ENCODE measurements at places on chromosomes 4 and X.

DNA sequence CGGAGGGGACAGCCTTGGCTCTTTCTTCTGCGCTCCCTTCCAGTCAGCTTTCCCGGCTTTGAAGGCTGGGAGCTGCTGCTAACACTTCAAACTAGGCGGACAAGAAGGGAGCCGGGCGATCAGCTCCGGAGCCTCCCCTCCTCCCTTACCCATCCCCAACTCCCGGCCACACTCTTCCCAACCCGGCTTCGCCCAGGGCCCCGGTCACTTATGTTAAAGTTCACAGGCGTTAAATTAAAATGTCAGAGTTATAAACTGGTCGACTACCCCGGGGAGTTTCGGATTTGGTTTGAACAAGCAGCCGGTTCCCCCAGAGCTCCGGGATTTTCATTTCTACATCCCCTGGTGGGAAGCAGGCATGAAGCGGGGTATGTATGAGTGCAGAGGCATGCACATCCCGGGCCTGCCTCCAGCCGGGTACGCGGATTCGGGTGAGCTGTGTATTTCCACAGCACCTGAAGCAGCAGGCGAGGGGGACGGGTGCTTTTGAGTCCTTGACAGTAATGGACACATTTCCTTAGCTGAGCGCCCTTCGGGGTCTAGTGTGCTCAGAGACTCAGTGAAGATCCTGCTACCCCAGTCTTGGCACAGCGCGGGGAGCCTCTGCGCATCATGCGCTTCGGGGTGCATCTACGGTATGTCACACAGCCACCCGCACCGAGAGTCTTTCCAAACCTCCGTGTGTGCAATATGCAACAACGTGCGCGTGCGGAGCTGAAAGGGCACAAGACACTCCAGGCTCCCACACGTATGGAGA lies 880 bp downstream of the UNC5C start:
- no peak for DNase-seq

DNA sequence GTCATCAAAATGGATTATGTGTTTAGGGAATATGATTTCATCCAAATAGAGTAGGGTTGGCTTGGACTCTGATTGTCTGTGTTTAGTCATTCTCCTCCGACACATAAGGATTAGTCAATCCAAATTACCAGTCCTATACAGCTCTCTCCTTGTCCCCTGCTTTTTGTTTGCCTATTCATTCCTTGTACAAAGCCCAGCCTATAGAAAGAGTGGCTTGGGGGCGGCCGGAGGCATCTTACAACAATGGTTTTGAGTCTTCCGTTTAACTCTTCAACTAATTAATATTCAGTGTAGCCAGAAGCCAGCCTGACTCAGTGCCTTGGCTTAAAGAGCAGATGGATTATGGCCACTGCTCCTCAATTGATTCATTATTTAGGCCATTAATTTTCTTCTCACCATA lies 796.6 kb upstream of the POU3F4 start:
- no peak for DNase-seq

GRCh38 chrX:37686996-37687395 lies 1.4 kb downstream of the XK start:
- no peak for DNase-seq

DNA sequence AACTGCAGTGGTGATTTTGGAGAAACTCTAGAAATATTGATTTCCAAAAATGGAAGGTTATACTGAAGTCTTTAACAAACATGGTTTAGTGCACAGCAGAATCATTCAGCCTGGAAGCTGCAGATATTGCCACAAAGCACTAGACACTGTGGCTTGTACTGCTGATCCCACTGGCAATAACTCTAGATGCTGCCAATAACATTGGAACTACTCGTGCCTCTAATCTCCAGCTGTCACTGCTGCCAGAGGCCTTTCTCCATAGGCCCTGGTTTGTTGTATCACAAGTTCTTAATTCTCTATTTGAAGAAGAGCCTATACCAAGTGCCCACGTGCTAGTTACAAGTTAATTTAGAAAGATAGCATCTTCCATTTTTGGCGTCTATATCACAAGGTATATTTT lies 19.3 kb downstream of the DMP1 start:
- no peak for DNase-seq

DNA sequence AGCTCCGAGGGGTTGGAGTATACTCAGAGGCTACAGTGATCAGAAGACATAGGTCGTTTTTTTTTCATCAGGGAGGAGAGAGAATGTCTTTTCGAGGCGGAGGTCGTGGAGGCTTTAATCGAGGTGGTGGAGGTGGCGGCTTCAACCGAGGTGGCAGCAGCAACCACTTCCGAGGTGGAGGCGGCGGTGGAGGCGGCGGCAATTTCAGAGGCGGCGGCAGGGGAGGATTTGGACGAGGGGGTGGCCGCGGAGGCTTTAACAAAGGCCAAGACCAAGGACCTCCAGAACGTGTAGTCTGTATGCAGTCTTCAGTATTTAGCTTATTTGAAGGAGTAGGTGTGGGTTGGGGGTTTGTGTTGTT lies 500 bp downstream of the GAR1 start:
- DNase-seq: peak; percentile 24

GRCh38 chr4:184459413-184459812 lies 14.9 kb downstream of the IRF2 start:
- no peak for DNase-seq

DNA sequence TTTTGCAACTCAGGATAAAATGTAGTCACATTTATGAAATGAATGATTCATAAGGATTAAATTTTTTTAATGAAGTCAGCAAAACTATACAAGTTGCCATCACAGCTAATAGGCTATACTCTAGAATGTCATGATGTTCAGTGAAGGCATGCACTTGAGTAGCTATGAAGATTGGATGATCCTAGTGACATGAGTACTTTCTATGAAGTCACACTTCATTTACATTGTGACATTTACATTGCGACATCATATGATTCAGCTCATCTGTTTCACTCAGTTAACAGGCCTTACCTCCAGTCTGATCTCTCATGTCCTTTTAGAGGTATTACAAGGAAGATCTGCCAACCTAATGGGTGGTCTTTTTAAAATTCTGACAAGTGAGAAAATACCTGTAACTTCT lies 82.7 kb upstream of the FGF13 start:
- no peak for DNase-seq

- DNase-seq: no peak
Observed at GRCh38 chrX:45598861-45599260, 398.2 kb upstream of the DIPK2B start.

DNA sequence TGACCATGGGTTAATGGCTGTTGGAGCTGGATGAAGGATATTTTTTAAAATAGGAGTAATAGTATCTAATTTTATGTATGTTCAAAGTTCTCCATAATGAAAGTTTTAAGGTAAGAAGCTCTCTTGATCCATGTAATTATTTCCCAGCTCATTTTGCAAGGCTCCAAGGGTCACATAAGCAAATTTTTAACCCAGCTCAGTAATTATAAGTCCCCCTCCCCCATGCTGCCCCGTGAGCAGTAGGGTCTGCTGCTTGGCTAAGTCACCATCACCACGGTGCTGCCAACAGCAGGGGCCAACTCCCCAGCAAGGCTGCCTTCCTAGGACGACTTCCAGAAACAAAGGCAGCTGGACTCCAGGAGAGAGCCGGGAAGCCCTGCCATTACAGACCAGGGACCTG lies 340.0 kb downstream of the FBXW7 start:
- DNase-seq: no peak

DNA sequence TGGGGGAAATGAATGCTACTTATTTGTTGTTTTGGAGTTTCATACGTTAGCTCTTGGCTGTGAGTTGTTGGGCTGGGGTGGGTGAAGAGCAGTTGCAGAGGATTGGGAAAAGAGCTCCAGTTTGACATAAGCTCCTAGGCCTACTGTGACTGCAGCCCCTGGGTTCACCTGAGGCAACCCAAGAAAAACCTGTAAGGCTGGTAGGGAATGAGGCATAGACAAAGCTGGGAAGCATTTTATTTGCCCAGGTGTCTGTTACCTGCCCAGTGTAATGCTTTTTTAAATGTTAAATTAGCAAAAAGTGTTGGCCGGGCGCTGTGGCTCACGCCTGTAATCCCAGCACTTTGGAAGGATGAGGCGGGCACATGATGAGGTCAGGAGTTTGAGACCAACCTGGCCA lies 160.0 kb downstream of the FHIP1A start:
- DNase-seq: no peak

DNA sequence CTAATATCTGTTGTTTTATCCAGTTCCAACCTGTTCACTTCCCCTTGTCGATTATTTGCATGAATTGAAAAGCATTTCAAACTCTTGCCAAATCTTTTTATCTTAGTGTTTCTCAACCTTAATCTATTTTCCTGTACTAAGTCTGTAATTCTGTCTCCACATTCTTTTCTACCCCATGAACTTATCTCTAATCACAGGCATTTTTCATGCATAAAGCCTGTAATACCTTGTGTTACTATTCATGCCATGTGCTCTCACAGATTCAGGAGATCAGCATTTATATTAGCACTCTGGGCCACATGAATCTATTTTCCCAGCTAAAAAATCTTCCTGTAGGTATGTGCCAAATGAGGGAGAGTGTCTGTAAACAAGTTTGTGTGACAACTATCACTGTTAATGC lies 1360.9 kb downstream of the STIM2 start:
- DNase-seq: no peak

DNA sequence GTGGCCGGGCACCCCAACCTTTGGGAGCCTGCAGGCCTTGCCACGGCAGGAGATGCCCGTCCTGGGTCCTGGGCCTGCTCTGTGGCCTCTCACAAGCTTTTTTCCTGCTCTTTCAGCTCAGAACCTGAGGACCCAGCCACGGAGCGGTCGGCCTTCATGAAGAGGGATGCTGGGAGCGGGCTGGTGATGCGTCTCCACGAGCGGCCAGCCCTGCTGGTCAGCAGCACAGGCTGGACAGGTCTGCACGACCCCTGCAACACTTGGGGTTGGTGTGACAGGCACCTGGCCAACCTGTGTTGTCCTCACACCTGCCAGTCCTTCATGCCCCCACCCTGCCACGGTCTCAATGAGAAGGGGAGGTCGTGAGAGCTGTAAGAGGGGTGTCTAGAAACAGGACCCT lies 170.0 kb downstream of the ADRA2C start:
- DNase-seq: no peak

- DNase-seq: no peak
Observed at GRCh38 chr4:75699299-75699698, 25.1 kb upstream of the USO1 start.
